Sigmoid colon (tissue), 7 donors: ENCODE measurements at places on chromosomes 7 and 10. TPM values are rescaled to one million over a fixed set of nuclear protein-coding genes. Genes with fewer than 3 reads are reported as not detected.

Gene UNC5B
- 1.4 TPM for total RNA-seq

DNA sequence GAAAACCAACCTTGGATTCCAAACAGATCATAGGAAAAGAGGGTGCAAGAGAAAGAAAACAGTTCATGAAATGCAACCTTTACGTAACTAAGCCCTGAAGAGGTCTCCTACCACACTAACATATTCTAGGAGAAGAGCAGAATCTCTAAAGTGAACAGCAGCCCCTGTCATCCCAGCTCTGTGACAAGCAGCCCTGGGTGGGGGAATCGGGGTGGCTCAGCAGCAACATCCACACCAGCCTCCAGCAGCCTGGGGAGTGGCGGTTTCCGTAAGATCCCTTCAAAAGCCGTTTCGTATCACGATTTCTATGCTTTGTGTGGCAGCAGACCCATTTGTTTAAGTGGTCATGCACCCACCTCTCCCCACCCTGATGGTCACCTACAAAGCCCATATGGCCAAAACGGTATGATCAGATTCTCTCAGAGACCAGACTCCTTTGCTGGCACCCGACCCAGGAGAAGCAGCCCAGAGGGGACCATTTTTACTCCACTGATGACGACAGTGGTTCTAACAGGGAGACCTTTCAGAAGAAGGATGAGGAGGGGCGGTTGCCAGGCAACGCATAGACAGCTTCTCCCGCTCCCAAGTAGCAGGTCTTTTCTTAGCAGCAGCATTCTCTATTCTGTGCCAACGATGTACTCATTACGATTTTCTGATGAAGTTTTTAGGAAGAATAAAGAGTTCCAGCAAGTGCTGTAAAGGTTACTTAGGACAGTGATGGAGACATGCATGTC is 300.6 kb downstream of the DNAJB6 start:
- no peaks in the 10 kb centered on the region for H3K4me1 ChIP-seq
- no peak overlapping the region for H3K27ac ChIP-seq
- peak; percentile 48 for DNase-seq
- H3K27me3 ChIP-seq: no peaks in the 10 kb centered on the region
- H3K4me3 ChIP-seq: no peak overlapping the region

DNA sequence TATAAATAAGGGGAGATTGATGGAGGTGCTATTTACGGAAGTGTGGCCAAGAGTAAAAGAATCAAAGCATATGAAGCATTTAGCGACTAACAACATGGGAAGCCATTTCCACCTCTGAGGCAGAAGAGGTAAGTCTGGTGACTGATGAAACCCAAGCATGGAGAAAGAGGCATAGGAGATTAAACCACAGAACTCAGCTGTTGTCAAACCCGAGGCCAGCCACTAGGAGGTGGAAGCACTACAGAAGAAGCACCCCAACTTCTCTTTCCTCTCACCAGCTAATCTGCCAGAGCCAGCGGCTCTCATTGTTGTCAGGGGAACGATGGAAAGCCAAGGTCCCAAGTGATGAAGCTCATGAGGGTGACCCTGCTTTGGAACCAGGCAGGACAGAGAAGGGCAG is 19.6 kb upstream of the CNTNAP2 start:
- no peaks in the 10 kb centered on the region for H3K27me3 ChIP-seq
- H3K4me1 ChIP-seq: no peaks in the 10 kb centered on the region
- H3K27ac ChIP-seq: no peak overlapping the region
- no peak for DNase-seq

- DNase-seq: no peak
- no peaks in the 10 kb centered on the region for H3K4me1 ChIP-seq
- no peaks in the 10 kb centered on the region for H3K36me3 ChIP-seq
- H3K4me3 ChIP-seq: no peak overlapping the region
- no peaks in the 10 kb centered on the region for H3K27me3 ChIP-seq
- no peak overlapping the region for H3K27ac ChIP-seq
These were observed 84.8 kb upstream of the EGR2 start for GRCh38 chr10:62900829-62901571.
